Panc1 (cell line): ENCODE measurements at places on chromosomes 7 and 10. TPM values are rescaled to one million over a fixed set of nuclear protein-coding genes. Genes with fewer than 3 reads are reported as not detected.

Gene NUPR2
- total RNA-seq, result not detected

Gene ECHS1
- 165 TPM for total RNA-seq

Gene LSM5
- 109 TPM for total RNA-seq

- no peak for DNase-seq
- H3K36me3 ChIP-seq, result no peaks in the 10 kb centered on the region
- H3K4me3 ChIP-seq, result no peak overlapping the region
Observed at GRCh38 chr10:118990326-118990725, 39.2 kb upstream of the NANOS1 start.

DNA sequence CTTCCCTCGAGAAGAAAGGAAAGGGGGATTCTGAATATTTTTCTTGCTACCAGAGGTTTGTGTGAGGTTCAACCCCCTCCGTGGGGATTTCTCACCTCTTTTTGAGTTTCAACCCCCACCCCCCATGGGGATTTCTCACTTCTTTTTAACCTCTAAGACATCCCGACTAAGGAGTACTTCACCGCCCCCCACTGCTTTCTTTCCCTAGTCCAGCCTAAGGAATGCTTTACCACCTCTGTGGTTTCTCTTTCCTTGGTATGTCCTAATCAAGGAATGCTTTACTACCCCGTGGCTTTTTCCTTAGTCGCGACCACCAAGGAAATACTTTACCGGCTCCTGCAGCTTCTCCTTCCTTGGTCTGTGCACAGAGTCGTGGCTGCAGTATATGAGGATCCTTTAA lies 149.4 kb downstream of the LYZL1 start:
- H3K27me3 ChIP-seq, result no peaks in the 10 kb centered on the region
- H3K4me1 ChIP-seq, result no peaks in the 10 kb centered on the region
- H3K27ac ChIP-seq, result no peak overlapping the region
- no peaks in the 10 kb centered on the region for H3K36me3 ChIP-seq
- H3K4me3 ChIP-seq, result no peak overlapping the region

DNA sequence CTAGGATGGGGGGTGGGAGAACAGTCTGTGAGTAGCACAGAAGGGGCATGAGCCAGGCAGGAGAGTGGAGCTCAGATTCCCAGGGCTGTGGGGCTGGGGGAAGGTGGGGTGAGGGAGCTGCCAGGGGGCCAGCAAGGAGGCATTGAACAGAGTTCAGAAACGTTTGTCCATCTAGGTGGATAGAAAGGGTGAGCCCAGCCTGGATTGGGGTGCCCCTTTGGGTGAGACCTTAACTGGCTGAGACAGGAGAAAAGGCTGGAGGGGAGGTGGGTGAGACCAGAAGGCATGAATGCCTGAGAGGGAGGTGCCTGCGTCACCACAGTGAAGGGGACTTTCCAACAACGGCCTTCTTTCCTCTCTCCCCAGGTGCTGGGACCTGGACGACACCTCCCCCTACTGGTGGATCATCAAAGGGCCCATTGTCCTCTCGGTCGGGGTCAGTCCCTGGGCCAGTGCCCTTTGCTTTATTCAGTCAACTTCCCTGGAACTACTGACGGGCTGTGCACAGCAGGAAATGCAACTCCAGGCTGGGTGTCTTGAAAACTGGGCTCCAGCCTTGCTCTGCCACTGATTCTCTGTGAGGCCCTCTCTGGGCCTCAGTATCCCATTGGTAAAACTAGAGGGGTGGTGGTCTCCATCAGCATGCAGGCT lies 11.0 kb downstream of the GHRHR start:
- no peak for DNase-seq
- no peak overlapping the region for H3K4me3 ChIP-seq
- no peaks in the 10 kb centered on the region for H3K36me3 ChIP-seq
- peaks cover 8% of the 10 kb centered on the region; the same call in 1 of the 2 replicates for H3K4me1 ChIP-seq
- peaks cover 12% of the 10 kb centered on the region for H3K27me3 ChIP-seq

GRCh38 chr10:116861796-116862195 lies 12.5 kb downstream of the ENO4 start:
- no peaks in the 10 kb centered on the region for H3K4me1 ChIP-seq
- H3K27ac ChIP-seq, result no peak overlapping the region
- no peaks in the 10 kb centered on the region for H3K27me3 ChIP-seq
- DNase-seq, result no peak

DNA sequence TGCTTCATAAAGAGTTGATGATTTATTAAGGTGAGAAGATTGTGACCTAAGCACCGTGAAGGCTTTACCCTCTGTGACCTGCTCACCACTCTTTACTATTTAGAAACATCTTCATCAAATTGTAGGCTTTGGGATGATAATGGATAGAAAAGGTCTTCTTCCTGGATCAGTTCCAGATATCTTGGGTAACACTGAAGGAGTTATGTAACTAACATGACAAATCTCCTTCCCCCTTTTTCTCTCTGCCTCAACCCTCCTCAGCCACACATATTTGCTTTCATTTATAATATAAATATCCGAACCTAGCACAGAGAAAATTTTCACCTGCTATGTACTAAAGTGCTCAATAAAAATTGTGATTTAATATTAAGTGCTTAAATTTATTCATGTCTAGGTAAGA lies 151.5 kb downstream of the FRMD4A start:
- H3K36me3 ChIP-seq, result no peaks in the 10 kb centered on the region
- H3K27ac ChIP-seq, result no peak overlapping the region
- no peaks in the 10 kb centered on the region for H3K27me3 ChIP-seq
- no peak overlapping the region for H3K4me3 ChIP-seq
- H3K4me1 ChIP-seq, result no peaks in the 10 kb centered on the region
- DNase-seq, result no peak

DNA sequence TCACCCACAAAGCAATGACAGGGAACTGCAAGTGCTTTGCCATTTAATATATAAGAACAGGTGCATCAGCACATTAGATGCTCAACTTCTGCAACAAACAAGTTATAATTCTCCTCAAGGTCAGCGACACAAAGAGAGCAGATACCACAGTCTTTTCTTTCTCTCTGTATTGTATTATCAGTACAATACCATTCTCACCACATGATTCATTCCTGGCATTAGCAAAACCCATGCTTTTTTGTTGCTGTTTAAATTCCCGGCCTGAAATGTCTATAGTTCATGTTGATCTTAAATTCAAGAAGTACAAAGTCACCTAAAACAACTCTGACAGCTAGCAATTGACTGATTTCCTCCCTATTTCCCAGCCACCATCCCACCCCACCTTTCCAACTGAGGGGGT lies 111.8 kb upstream of the FEZF1 start:
- no peaks in the 10 kb centered on the region for H3K27me3 ChIP-seq
- H3K4me3 ChIP-seq, result no peak overlapping the region
- H3K4me1 ChIP-seq, result no peaks in the 10 kb centered on the region
- no peak for DNase-seq
- no peaks in the 10 kb centered on the region for H3K36me3 ChIP-seq

GRCh38 chr7:24972991-24973390 lies 7.0 kb downstream of the OSBPL3 start:
- no peak overlapping the region for H3K4me3 ChIP-seq
- H3K36me3 ChIP-seq, result no peaks in the 10 kb centered on the region
- H3K27ac ChIP-seq, result no peak overlapping the region
- peaks cover 1% of the 10 kb centered on the region; the same call in 1 of the 2 replicates for H3K27me3 ChIP-seq
- no peak for DNase-seq
- peaks cover 5% of the 10 kb centered on the region; the same call in 1 of the 2 replicates for H3K4me1 ChIP-seq

DNA sequence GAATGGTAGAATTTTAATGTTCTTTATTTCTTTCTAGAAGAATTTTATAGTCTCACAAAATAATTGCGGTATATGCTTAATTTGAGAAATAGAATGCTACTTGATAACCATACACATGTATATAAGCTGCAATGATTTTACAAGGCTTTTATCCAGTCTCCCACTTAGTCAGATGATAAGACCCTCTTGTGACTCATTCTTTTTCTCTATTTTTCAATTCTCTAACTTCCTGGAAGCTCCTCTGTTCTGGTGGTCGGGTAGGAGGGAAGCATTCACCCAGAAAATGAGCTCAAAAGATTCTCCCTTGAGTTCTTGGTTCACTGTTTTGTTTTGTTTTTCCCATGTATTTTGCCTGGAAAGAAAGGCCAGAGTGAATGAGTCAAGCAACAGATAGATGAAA lies 546.6 kb downstream of the INHBA start:
- H3K27me3 ChIP-seq, result no peaks in the 10 kb centered on the region
- no peaks in the 10 kb centered on the region for H3K36me3 ChIP-seq
- no peak overlapping the region for H3K4me3 ChIP-seq
- no peak for DNase-seq
- no peak overlapping the region for H3K27ac ChIP-seq

GRCh38 chr7:21086688-21087087 lies 300.0 kb upstream of the SP8 start:
- H3K36me3 ChIP-seq, result no peaks in the 10 kb centered on the region
- H3K4me3 ChIP-seq, result no peak overlapping the region
- no peak for DNase-seq
- no peak overlapping the region for H3K27ac ChIP-seq
- H3K27me3 ChIP-seq, result no peaks in the 10 kb centered on the region

- no peak overlapping the region for H3K4me3 ChIP-seq
- DNase-seq, result no peak
- H3K27ac ChIP-seq, result no peak overlapping the region
Observed at GRCh38 chr10:49290607-49291006, 8.4 kb upstream of the C10orf71 start.
